T-helper 1 cell treated with Interleukin-12 subunit alpha and Interleukin-12 subunit beta and Interleukin-4 antibody, amounts not matched to agents 30 ng/mL and 1 ng/mL, for 36 hours (primary cell): ENCODE measurements at places on chromosomes 3 and 15. TPM values are rescaled to one million over a fixed set of nuclear protein-coding genes. Genes with fewer than 3 reads are reported as not detected.

Gene CDC25A
- total RNA-seq = 25.6 and 26.0 TPM in 2 replicates

Gene GOLGA6L7
- total RNA-seq = not detected in 2 replicates

Gene STOML1
- 10.6 and 11.7 TPM in 2 replicates for total RNA-seq

Gene SNX22
- total RNA-seq = 0.37 and 0.51 TPM in 2 replicates

Gene COL7A1
- total RNA-seq = 1.4 and 1.9 TPM in 2 replicates
